ENCODE measurements at places on chromosomes 12 and 14.

DNA sequence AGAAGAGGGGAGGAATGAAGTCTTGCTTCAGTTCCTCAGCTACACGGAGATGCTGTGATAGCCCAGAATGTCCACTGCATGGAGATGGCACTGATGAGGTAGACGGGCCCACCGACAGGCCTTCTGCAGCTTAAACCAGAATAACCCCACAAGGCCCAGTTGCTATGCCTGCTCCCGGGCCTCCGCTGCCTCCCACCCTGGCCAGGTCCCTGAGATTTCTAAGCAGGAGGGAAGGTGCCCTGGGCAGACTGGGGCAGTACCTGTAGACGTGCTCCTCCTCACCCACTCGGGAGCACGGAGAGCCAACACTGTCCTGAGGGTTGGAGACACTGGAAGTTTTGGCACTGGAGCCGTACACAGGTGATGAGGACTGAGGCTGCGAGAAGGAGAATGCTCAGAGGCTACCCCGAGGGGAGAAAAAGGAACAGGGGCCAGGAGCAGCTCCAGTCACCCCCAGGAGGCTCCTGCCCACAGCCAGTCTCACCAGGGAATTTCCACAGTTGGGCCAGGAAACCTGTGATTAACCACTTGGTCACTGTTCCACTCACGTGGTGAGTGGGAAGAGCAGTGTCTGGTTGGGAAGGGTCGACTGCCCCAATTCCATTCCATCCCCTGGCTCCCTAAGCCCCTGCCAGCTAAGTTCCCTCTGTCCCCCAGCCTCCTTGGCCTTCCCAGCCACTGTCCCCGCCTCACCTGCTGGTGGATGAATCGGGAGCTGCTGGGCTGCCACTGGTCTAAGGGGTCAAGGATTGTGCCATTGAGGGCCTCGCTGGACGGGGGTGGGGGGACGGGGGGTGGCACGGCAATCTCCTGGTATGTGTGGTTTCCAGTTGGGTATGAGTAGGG, 22.8 kb upstream of the RPLP0 start:
- no peak for DNase-seq

- DNase-seq: peak; percentile 43
Observed at GRCh38 chr12:92574051-92574783, 128.6 kb upstream of the PLEKHG7 start.

DNA sequence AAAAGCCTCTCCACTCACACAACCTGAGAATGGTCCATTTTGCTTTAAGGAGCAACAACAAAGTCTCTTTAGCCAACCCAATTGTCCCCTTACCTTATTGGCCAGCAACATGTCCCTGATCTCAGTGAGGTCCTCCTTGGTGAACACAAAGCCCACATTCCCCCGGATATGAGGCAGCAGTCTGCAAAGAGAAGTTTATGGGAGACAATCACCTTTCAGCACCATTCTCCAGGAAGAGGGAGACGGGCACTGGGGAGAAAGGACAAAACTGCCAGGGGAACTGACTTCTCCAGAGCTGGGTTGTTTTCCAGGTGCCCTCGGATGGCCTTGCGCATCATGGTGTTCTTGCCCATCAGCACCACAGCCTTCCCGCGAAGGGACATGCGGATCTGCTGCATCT, 1.9 kb downstream of the RPLP0 start:
- no peak for DNase-seq

DNA sequence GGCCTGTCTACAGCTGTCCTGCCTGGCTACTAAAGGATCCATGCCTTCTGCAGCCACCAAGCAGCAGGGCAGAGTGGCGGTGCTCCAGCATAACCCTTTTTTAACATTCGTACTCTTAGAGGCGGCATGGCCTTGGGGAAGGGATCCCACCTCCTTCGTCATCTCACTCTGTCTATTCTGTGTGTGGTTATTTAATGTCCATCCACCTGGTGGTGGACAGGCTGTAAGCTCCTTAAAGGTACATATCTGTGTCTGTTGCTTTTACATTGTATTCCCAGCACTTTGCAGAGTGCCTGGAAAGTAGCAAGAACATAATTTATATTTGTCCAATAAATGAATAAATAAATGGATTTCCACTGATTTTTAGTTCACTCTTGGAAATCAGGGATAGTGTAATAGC, 15.7 kb upstream of the ACOT1 start:
- DNase-seq: no peak

GRCh38 chr12:113162102-113163029, 12.8 kb downstream of the CFAP73 start:
- no peak for DNase-seq

Measured in NCI-H226 (cell line).